ENCODE measurements at places on chromosomes 2 and 18. TPM values are rescaled to one million over a fixed set of nuclear protein-coding genes. Genes with fewer than 3 reads are reported as not detected.

The LBX2 gene
- total RNA-seq: 1.3 TPM

The DTNA gene
- total RNA-seq: not detected

The FAM124B gene
- 0.15 TPM for total RNA-seq

The GALR1 gene
- total RNA-seq: not detected

The LYG2 gene
- not detected for total RNA-seq

The INPP1 gene
- total RNA-seq: 18.9 TPM

The SCN7A gene
- not detected for total RNA-seq

The DAW1 gene
- not detected for total RNA-seq

The ANKAR gene
- total RNA-seq: 9.3 TPM

The POTEI gene
- not detected for total RNA-seq

The RNF25 gene
- total RNA-seq: 25.7 TPM

The SERPINB13 gene
- total RNA-seq: not detected

The AOX1 gene
- not detected for total RNA-seq

The EML6 gene
- 3.1 TPM for total RNA-seq

The FAM110C gene
- 0.37 TPM for total RNA-seq

The PROKR1 gene
- total RNA-seq: not detected

The METTL4 gene
- 20.9 TPM for total RNA-seq

The HTR2B gene
- total RNA-seq: not detected

The SCYGR4 gene
- not detected for total RNA-seq

The ASB18 gene
- total RNA-seq: not detected

The CHRNA1 gene
- not detected for total RNA-seq

The GALNT13 gene
- not detected for total RNA-seq

The CYBRD1 gene
- 4.6 TPM for total RNA-seq

The CHMP3 gene
- 32.6 TPM for total RNA-seq

The GPR155 gene
- 13.5 TPM for total RNA-seq

The METTL5 gene
- 62.7 TPM for total RNA-seq

The SERPINB3 gene
- not detected for total RNA-seq

The TYMS gene
- 369 TPM for total RNA-seq

The CRYGC gene
- total RNA-seq: not detected

The MYL12A gene
- 722 TPM for total RNA-seq

The OXER1 gene
- 0.21 TPM for total RNA-seq

The OR6B2 gene
- not detected for total RNA-seq

The ACMSD gene
- total RNA-seq: not detected

The PMAIP1 gene
- total RNA-seq: 64.7 TPM

The RAB6C gene
- total RNA-seq: not detected

The ZEB2 gene
- 40.9 TPM for total RNA-seq

The LINC00305 gene
- total RNA-seq: not detected
